ENCODE measurements at places on chromosomes 13 and 19.
A peak's percentile ranks its signal among the peaks of the same experiment; 100 is the strongest.

DNA sequence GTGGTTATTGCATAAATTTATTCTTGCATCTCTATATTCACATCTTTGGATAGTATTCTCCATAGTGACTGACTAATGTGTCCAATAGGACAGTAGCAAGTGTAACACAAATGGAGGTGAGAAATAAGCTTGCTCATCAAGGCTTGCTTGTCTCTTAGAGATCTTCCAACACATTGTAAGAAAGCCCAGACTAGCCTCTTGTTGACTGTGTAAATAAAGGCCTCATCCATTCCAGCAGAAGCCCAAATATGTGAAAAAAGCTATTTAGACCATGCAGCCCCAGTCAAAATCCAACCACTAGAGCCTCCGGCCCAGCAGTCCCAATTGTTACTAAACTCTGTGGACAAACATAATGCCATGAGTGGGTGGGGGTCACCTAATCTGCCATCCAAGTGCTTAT is 2.7 kb upstream of the ZNF615 start:
- no peak for DNase-seq

GRCh38 chr19:28468701-28469459 is 744.1 kb downstream of the UQCRFS1 start:
- peak; percentile 15 for DNase-seq

GRCh38 chr13:31067416-31068118 is 94.1 kb downstream of the HSPH1 start:
- DNase-seq, result no peak

GRCh38 chr19:57888107-57888559 is 704 bp downstream of the ZNF814 start:
- DNase-seq, result no peak

- no peak for DNase-seq
Measured at GRCh38 chr13:79626924-79627323, 146.0 kb downstream of the NDFIP2 start.

GRCh38 chr13:50693727-50694126 is 149.8 kb downstream of the DLEU7 start:
- DNase-seq, result no peak

DNA sequence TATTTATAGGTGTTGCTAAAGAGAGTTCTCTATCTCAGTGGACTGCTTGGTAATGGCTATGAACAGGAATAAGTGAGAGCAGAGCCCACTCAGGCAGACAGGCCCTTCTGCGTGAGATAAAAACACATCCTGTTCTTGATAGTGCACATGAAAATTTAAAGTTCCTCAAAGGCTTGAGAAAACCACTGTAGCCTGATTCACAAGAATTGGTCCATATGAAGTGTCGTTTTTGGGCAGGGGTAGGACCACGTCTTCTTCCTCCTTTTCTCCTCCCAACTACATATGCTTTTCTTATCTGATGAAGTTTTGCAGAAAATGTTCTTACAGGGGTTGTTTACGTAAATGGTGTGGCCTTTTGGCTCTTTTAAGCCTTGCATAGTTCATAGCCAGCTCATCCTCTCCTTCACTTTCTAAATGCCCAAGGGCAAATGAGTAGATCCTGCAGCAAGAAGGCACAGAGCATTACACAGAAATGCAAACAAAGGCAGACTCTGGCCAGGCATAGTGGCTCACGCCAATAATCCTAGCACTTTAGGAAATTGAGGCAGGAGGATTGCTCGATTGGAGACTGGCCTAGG is 53.8 kb downstream of the RNF6 start:
- no peak for DNase-seq

- DNase-seq, result peak; percentile 63
Measured at GRCh38 chr19:46546194-46546896, 50.7 kb upstream of the PNMA8B start.

- DNase-seq, result no peak
Measured at GRCh38 chr13:44758630-44759383, 182.7 kb upstream of the TSC22D1 start.

GRCh38 chr19:51183629-51184028 is 41.3 kb upstream of the CD33 start:
- DNase-seq, result no peak

DNA sequence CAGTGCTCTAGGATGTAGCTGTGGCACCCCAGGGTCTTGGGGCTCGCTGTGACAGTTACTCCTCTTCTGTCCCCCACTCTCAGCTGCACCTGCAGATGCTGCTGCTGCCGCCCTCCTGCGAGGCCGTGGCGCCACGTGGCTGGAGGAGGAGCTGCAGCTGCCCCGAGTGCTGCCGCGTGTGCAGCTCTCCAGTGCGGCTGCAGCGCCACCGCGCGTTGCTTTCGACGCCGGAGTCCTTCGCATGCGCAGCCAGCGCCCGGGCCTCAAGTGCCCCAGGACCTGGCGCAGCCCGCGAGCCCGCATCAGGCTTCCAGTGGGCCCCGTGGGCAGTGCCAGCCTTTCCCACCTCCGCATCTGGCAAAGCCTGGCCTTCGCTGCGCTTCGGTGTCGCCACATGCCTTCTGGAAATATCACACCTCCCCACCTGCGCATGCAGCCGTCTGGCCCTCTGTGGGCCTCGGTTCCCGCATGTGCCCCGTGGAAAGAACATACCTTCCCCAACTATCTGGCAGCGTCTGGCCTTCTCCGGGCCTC is 692 bp upstream of the ZNF580 start:
- DNase-seq, result peak; percentile 72

GRCh38 chr13:98648686-98649085 is 71.8 kb upstream of the STK24 start:
- no peak for DNase-seq

- peak; percentile 94 for DNase-seq
Measured at GRCh38 chr13:87661471-87661870, 9.7 kb upstream of the SLITRK5 start.

- no peak for DNase-seq
Measured at GRCh38 chr13:97417698-97418097, 16.3 kb upstream of the RAP2A start.

DNA sequence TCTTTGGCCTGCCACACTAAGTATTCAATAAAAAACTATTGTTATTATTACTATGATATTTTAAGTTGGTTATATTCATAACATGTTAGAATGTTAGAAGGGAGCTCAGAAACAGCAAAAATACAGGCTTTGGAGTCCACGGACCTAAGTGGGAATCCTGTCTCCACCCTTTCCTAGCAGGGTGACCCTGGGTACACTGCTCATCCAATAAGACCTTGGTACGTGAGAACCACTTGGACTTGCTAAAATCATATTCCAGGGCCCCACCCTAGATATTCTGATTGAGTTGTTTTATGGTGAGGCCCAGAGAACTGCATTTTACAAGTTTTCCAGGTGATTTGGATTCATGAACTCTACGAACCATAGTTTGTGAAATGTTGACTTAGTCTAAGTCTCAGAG is 47.4 kb upstream of the KL start:
- no peak for DNase-seq

DNA sequence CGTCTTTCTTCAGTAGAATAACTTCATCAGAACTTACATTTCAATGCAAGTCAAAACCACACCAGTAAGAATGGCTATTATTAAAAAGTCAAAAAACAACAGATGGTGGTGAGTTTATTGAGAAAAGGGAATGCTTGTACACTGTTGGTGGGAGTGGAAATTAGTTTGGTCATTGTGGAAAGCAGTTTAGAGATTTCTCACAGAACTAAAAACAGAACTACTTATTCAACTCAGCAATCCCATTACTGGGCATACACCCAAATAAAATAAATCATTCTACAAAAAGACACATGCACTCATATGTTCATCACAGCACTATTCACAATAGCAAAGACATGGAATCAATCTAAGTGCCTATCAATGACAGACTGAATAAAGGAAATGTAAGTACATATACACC is 231.2 kb downstream of the NHLRC3 start:
- DNase-seq, result no peak

GRCh38 chr19:39001041-39001440 is 25.5 kb upstream of the FBXO17 start:
- DNase-seq, result no peak

DNA sequence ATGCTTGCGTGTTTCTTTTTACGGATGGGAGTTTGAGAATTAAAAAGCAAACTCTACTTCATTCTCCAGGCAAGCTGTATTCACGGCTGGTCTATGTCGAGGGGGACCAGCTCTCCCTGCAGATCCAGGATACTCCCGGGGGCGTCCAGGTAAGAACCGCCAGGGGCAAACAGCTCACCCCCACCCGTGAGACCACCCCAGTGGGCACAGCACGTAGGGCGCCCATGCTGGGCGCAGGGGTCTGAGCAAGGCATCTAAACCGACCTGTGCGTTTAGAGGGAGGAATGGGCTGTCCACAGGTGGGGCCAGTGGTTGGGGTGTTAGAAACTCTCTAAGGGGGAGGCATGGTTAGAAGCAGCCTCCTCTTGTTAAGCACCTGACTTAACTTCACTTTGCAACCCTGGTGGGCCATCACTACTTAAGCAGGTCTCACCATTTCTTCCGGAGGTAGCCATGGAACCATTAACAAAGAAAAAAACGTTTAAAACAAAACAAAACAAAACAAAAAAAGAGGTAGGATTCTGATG is 1.0 kb downstream of the RASL11A start:
- DNase-seq, result no peak

- no peak for DNase-seq
Measured at GRCh38 chr13:74258961-74259360, 124.8 kb upstream of the KLF12 start.

DNA sequence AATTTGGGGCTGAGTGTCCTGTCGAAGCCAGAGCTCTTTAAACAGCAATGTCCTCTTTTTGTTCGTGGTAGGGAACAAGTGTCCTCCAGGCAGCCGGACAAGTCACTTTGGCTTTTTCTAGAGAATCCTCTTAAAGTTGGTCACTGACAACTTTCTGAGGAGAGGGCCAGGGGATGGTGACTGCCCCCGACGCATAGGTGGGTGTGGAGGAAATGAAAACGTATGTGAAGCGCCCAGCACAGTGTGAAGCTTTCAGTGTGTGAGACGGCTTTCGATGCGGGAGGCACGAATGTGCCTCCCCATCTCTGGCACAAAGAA is 45.8 kb upstream of the ZNF536 start:
- DNase-seq, result no peak

GRCh38 chr13:44074611-44075010 is 194.9 kb downstream of the LACC1 start:
- no peak for DNase-seq

- DNase-seq, result no peak
Measured at GRCh38 chr19:31639306-31639705, 290.1 kb upstream of the TSHZ3 start.

- DNase-seq, result no peak
Measured at GRCh38 chr13:108657519-108657918, 28.1 kb downstream of the MYO16 start.

DNA sequence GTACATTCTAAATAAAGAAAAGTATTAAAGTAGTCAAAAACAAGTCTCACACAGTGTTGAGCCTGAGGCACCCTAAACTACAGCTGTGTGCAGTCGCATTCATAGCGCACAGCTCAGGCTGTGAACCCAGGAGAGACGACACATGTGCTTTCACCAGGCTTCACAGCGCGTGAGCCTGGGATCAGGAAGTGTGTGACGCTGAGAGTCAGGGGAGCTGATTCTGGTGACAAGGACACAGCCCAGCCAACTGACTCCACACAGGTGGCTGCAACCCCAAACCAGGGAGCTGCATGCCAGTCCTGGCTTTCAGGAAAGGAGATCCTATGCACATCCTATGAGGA is 41.6 kb downstream of the COL4A1 start:
- no peak for DNase-seq

DNA sequence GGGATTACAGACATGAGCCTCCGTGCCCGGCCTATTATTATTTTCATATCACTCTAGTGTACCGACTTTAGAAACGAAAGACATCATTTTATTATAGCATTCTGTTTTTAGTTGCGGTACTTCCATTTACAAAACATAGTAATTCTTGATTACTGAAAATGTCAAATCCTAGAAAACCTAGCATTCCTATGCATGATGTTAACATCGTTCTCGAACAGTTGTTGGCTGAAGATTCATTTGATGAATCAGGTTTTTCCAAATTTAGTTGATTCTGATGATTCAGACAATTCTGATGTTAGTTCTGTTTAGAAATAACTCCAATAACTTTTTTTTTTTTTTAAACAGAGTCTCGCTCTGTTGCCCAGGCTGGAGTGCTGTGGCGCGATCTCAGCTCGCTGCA is 11.5 kb upstream of the MTRF1 start:
- DNase-seq, result no peak

- no peak for DNase-seq
Measured at GRCh38 chr19:47886010-47886559, at the start of gene SULT2A1. Gene SULT2A1, minus strand, starts transcription at chr19:47886315. Its CDS starts 58 bp downstream, at chr19:47886257.

DNA sequence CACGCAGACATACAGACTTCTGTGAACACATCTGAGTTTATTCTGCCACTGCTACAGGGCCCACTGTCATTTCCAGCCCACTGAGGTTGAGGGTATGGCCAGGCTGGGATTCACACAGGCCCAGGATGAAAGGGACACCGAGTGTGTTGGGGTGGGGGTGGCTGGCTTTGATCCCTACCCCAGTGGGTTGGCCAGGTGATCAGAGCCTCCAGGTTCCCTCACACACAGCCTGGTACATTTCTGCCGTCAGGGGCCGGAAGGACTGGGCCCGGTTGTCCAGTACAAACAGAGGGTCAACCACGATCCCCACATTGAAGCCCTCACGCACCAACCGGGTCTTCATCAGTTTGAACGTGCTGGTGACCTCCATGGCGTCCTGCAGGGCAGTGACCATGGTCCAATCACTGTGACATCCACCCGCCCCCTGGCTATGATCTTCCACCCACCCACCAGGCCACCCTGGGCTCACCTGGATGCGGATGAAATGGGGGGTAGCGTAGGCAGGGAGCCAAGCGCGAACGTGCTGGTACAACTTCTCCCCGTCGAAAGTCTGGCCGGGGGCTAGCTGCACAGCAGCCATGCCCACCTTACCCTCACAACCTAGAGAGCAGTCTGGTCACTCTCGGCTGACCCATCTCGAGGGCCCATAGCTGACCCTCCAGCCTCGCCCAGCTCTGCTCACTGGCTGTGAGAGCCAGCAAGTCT is 13.3 kb downstream of the SLC27A5 start:
- no peak for DNase-seq

- DNase-seq, result no peak
Measured at GRCh38 chr19:30212574-30212973, 159.6 kb upstream of the ZNF536 start.

DNA sequence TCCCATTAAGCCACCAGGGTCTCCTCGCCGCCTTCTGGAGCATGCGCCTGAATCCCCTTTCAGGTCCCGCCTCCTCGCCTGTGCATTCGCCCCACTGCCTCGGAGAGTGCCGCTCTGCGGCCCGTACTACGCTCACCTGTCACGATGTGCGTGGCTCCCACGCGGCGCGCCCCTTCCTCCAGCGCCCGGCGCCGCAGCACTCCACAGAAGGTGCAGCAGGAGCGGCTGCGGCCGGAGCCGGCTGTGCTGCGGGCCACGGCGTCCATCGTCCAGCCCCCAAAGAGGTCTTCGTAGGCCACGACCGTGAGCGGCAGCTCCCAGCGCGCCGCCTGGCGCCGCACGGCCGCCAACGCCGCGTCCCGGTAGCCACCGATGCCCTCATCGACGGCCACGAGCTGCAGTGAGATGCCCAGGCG is 4.3 kb downstream of the CTU1 start:
- DNase-seq, result no peak
